Transverse colon (tissue), 4 donors: ENCODE measurements at places on chromosomes 16 and 17.
A peak's percentile ranks its signal among the peaks of the same experiment; 100 is the strongest.

GRCh38 chr16:88799569-88800276, 3.9 kb upstream of the CDT1 start:
- no peak for DNase-seq

DNA sequence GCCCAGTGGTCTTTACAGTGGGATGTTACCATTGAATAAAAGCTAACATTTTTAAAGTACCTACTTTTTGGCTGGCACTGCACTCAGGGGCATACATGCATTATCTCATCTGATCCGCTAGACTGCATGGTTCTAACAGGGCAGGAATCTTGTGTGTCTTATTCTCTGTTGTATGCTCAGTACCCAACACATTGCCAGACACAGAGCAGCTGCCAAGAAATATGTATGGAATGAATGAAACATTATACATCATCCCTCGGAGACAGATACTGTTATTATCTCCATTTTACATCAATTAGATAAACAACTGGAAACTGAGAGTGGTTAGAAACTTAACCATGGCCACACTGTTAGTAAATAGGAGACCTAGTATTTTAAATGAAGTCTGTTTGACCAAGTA, 74.1 kb upstream of the CDH11 start:
- no peak for DNase-seq

DNA sequence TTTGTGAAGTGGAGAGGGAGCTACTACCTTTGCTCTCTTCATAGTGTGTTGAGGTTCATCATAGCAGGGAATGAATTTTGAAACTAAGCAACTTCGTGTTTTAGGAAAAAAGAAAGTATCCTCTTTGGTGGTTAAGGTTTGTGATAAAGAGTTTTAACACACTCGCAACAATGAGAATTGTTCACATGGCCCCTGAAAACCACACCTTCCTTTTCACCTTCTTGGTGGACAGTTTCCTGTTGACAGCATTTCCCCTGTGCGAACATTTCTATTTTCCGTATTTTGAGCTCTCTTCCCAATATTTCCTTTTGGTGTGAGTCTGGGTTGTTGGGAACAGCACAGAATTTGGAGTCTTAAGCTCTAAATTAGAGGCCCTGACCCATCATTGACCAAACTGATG, 3.8 kb downstream of the OR4D2 start:
- DNase-seq = no peak

DNA sequence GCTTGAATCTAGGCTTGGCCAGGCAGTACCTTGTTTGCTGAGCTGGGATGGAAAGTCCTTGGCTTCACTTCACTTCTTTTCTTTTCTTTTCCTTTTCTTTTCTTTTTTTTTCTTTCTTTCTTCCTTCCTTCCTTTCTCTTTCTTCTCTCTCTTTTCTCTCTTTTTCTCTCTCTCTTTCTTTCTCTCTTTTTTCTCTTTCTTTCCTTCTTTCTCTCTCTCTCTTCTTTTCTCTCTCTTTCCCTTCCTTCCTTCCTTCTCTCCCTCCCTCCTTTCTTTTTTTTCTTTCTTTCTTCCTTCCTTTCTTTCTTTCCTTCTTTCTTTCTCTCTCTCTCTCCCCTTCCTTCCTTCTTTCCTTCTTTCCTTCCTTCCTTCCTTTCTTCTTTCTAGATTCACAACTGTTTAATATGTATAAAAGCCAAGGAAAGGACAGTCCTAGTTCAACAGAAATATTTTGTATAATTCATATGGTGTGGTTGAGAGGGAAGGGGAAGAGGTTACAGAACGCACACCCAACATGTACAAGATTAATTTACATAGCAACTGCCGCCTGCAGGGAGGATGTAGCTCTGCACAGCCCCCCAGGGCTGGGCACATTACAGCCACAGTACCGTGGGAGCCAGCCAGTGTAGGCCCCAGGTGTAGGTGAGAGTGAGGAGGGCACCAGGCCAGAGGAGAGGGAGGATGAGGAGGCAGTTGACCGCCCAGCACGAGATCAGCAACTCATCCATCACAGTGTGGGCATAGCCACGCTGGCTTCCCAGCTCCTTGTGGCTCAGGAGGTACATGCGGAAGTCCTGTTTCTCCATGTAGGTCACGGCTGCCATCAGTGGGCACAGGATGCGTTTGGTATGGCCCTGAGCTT, 9.7 kb upstream of the ITGB3 start:
- DNase-seq = no peak

- no peak for DNase-seq
Measured at GRCh38 chr16:83214671-83215070, 587.9 kb downstream of the CDH13 start.

GRCh38 chr17:21125862-21126261, 902 bp upstream of the DHRS7B start:
- no peak for DNase-seq

GRCh38 chr16:73126525-73126853, 78.6 kb upstream of the ZFHX3 start:
- no peak for DNase-seq

GRCh38 chr17:21286909-21287702, 2.6 kb downstream of the MAP2K3 start:
- DNase-seq = peak; percentile 81

- DNase-seq = no peak
Measured at GRCh38 chr17:67836205-67836987, 11.1 kb downstream of the BPTF start.

GRCh38 chr16:2078691-2079090, 30.9 kb downstream of the TSC2 start:
- DNase-seq = no peak
